ENCODE measurements at places on chromosomes 2 and 18.
A peak's percentile ranks its signal among the peaks of the same experiment; 100 is the strongest.

GRCh38 chr2:46806526-46806925 is 109.1 kb downstream of the MCFD2 start:
- ATAC-seq = no peak

DNA sequence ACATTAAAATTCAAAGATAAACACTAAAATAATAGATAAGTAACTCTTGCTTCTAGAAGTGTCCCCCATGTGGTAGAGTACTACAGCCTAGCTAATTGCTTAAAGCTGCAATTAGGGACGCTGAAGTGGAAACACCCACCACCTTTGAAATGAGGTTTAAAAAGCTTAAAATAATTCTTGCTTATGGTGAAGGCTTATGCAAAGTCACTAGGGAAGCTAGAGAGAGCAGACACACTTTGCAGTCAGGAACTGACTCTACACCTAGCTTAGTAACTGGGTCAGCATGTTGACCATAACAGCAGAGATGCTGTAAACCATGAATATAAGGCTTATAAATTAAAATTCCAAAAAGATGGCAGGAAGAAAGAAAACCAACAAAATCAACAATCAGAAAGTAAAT is 65.4 kb upstream of the DSG1 start:
- ATAC-seq = no peak

GRCh38 chr2:226600802-226601201 is 198.8 kb downstream of the IRS1 start:
- no peak for ATAC-seq

- ATAC-seq = no peak
These were observed 179.7 kb downstream of the GPD2 start for GRCh38 chr2:156615836-156616322.

- ATAC-seq = no peak
These were observed 483.0 kb upstream of the FSIP2 start for GRCh38 chr2:185255566-185255965.

DNA sequence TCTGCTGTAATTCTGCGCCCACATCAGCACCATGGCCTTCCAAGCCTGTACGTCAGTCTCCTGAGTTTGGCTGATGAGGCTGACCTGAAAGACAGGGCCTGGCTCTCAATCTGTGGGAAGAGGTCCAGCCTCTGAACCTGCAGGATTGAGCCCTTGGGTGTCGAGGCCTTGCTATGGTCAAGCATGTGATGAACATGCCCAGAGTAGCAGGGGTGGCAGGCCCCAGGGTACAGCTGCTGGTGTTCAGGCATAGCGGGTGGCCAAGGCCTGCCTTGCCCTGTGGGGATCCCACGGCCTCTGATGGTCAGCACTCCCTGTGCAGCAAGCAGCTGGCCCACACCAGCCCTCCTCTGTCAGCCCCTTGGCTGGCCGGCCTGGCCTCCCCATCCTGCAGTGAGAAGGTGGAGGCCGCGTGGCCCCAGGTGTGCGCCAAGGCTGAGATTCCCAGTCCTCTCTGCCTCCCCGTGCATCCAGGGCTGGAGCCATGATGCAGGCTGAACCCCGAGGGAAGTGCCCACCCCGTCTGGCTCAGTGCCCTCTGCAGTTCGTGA is 298.4 kb downstream of the NDUFA10 start:
- no peak for ATAC-seq

DNA sequence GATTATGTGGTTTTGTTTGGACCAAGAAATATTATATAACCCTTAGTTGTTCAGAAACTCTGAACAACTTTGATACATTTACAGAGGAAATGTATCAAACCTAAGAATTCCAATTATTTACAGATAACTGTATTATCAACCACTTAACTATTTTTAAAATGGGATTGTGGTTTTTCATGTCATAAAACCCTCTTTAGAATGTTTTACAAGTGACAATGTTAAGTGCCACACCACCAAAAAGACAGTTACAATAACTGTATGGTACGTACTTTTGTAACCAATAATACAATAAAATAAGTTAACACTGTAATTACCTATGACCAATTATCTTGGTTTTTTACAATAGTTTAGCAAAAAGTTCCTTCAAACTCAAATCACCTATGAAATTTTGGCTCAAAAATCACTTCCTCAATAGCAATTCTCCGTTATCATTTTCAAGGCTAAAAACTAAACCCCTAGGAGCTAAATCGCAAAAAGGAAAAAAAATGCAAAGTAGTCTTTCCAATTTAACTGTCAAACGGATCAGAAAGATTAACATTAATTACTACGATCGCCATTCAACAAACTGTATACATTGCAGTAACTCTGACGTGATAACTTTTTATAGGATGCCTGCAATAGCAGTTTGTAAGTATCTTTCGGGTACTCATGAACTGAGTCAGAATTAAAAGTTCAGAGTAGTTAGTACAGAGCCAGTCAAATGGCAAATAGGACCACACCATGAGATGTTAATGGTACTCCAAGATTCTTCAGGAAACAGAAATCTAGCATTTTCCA is 1.5 kb downstream of the ROCK1 start:
- peak; percentile 34 for ATAC-seq

DNA sequence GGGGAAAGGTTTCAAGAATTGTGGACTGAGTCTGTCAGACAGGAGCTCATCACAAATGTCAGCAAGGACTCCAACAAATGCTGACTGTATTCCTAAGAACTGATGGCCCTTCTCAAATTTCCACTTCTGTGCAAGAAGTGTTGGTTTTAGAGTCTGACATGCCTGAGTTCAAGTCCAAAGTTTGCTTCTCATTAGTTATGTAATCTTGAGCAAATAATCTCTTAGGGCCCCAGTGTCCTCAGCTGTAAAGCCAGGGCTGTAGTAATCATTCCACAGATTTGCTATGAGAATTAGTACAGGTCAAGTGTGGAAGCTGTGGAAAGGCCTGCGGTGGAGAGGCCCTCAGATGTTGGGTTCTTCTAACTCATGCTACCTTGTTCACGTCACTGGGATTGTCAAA is 23.9 kb downstream of the MEP1B start:
- no peak for ATAC-seq

DNA sequence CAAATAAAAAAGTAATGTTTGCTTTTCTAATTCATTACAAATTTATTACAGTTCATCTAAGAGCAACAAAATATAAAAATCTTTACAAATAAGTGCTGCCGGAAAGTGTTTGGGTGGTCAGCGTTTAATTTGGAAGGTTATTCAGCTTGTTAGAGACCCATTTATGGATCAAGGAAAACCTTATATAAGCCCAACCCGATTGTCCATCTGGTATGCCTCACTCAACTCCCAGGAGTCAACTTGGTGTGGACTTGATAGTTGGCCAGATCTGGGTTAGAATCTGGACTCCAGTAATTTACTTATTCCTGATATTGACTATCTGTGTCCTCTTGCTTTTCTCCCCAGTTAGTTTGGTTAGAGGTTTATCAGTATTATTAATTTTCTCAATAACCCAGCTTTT is 106.2 kb downstream of the KCTD1 start:
- ATAC-seq = no peak
